ENCODE measurements at places on chromosomes 12 and 14.

GRCh38 chr14:31203414-31203742, 4.2 kb downstream of the HECTD1 start:
- H3K36me3 ChIP-seq: peaks cover 32% of the 10 kb centered on the region
- no peaks in the 10 kb centered on the region for H3K27me3 ChIP-seq
- no peak overlapping the region for H3K4me3 ChIP-seq
- no peak overlapping the region for H3K27ac ChIP-seq
- H3K4me1 ChIP-seq: peaks cover 10% of the 10 kb centered on the region
- no peak for DNase-seq

- H3K27ac ChIP-seq: peak overlapping the region; percentile 81
- H3K27me3 ChIP-seq: no peaks in the 10 kb centered on the region
- peak overlapping the region; percentile 15 for H3K4me3 ChIP-seq
- peaks cover 20% of the 10 kb centered on the region for H3K36me3 ChIP-seq
- peaks cover 11% of the 10 kb centered on the region for H3K4me1 ChIP-seq
These were observed 15.3 kb downstream of the MAP3K12 start for GRCh38 chr12:53483979-53484377.

GRCh38 chr14:81400852-81401251, 728 bp upstream of the STON2 start:
- DNase-seq: no peak
- no peaks in the 10 kb centered on the region for H3K4me1 ChIP-seq
- peak overlapping the region; percentile 100 for H3K27ac ChIP-seq
- H3K27me3 ChIP-seq: no peaks in the 10 kb centered on the region
- H3K4me3 ChIP-seq: peak overlapping the region; percentile 78
- H3K36me3 ChIP-seq: peaks cover 13% of the 10 kb centered on the region

DNA sequence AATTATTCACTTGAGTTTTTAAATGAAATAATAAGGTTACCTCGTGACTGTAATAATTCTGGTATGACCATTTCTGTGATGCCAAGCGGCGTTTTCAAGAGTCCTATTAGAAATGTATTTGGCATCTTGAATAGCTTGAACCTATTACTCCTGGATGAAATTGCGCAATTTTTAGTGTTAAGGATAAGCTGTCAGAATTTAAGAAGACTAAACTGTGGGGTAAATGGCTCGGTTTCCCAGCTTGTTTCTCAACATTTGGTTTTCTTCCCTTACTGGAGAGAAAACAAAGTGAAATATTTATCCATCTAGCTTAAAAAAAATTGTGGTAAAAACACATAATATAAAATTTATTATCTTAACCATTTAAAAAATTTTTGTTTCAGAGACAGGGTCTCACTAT, 26.8 kb downstream of the PCNX1 start:
- H3K4me3 ChIP-seq: no peak overlapping the region
- H3K36me3 ChIP-seq: peaks cover under 1% of the 10 kb centered on the region
- no peak for DNase-seq
- no peak overlapping the region for H3K27ac ChIP-seq
- peaks cover 10% of the 10 kb centered on the region for H3K4me1 ChIP-seq

GRCh38 chr12:16602412-16602811, 3.5 kb downstream of the LMO3 start:
- H3K27me3 ChIP-seq: peaks cover 81% of the 10 kb centered on the region
- H3K4me1 ChIP-seq: peaks cover 9% of the 10 kb centered on the region
- H3K27ac ChIP-seq: no peak overlapping the region
- no peak for DNase-seq

- H3K27ac ChIP-seq: no peak overlapping the region
- no peaks in the 10 kb centered on the region for H3K4me1 ChIP-seq
- no peak for DNase-seq
- peaks cover 3% of the 10 kb centered on the region for H3K27me3 ChIP-seq
- no peaks in the 10 kb centered on the region for H3K36me3 ChIP-seq
These were observed 362.1 kb upstream of the STXBP6 start for GRCh38 chr14:25411781-25412757.

GRCh38 chr12:78177298-78177697, 346.6 kb downstream of the NAV3 start:
- H3K4me3 ChIP-seq: no peak overlapping the region
- no peak overlapping the region for H3K27ac ChIP-seq
- peaks cover 11% of the 10 kb centered on the region for H3K4me1 ChIP-seq
- peaks cover 4% of the 10 kb centered on the region for H3K36me3 ChIP-seq

DNA sequence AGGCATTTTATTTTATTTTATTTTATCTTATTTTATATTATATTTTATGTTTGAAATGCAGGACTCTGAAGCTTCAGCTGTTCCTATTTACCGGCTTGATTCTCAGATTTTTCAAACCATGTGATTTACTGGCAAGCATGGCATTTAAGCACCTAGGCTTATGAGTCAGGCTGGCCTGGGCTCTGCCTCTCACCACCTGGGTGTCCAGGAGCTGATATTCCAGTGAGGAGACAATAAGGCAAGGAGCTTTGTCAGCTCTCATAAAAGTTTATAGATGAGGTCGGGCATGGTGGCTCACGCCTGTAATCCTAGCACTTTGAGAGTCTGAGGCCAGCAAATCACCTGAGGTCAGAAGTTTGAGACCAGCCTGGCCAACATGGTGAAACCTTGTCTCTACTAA, 2.1 kb downstream of the DAO start:
- no peaks in the 10 kb centered on the region for H3K36me3 ChIP-seq
- no peaks in the 10 kb centered on the region for H3K4me1 ChIP-seq
- peaks cover 3% of the 10 kb centered on the region for H3K27me3 ChIP-seq
- DNase-seq: no peak
- H3K4me3 ChIP-seq: no peak overlapping the region
- no peak overlapping the region for H3K27ac ChIP-seq

- no peaks in the 10 kb centered on the region for H3K27me3 ChIP-seq
- H3K4me3 ChIP-seq: no peak overlapping the region
- H3K27ac ChIP-seq: no peak overlapping the region
- H3K36me3 ChIP-seq: no peaks in the 10 kb centered on the region
These were observed 137.8 kb downstream of the GPHN start for GRCh38 chr14:66645716-66646115.

- peaks cover 7% of the 10 kb centered on the region for H3K27me3 ChIP-seq
- no peak overlapping the region for H3K27ac ChIP-seq
- H3K4me1 ChIP-seq: no peaks in the 10 kb centered on the region
- no peak for DNase-seq
These were observed 24.2 kb upstream of the FAM222A start for GRCh38 chr12:109689426-109689825.

DNA sequence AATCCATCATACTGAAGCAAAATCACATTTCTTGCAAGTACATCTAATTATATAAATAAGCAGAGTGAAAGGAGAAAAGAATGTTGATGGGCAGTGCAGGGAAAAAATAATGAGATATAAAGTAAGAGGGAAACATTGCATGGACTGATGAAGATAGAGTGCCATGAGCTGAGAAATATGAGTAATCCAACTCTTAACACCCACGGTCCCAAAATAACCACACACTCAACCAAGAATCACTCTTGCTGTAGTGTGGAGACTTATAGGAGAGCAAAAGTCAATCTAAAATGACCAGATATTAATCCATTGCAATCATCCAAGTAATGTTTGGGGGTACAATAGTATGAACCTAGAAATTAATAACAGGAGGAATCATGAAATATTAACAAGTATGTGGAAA, 40.2 kb downstream of the MYF5 start:
- H3K36me3 ChIP-seq: no peaks in the 10 kb centered on the region
- no peaks in the 10 kb centered on the region for H3K27me3 ChIP-seq
- DNase-seq: no peak
- H3K4me3 ChIP-seq: no peak overlapping the region

- no peak for DNase-seq
- no peaks in the 10 kb centered on the region for H3K27me3 ChIP-seq
- H3K4me1 ChIP-seq: peaks cover 11% of the 10 kb centered on the region
- no peak overlapping the region for H3K27ac ChIP-seq
These were observed 28.6 kb upstream of the CEBPE start for GRCh38 chr14:23147676-23148075.

GRCh38 chr12:26746121-26746714, 86.8 kb downstream of the ITPR2 start:
- peaks cover 26% of the 10 kb centered on the region for H3K36me3 ChIP-seq
- no peaks in the 10 kb centered on the region for H3K27me3 ChIP-seq
- peaks cover 19% of the 10 kb centered on the region for H3K4me1 ChIP-seq

GRCh38 chr12:28463396-28463795, 273.1 kb downstream of the CCDC91 start:
- H3K27me3 ChIP-seq: no peaks in the 10 kb centered on the region
- no peak for DNase-seq
- no peak overlapping the region for H3K27ac ChIP-seq

- H3K4me3 ChIP-seq: no peak overlapping the region
- H3K4me1 ChIP-seq: no peaks in the 10 kb centered on the region
- H3K36me3 ChIP-seq: no peaks in the 10 kb centered on the region
- no peaks in the 10 kb centered on the region for H3K27me3 ChIP-seq
These were observed 237.3 kb downstream of the BCL11B start for GRCh38 chr14:99034711-99035171.

DNA sequence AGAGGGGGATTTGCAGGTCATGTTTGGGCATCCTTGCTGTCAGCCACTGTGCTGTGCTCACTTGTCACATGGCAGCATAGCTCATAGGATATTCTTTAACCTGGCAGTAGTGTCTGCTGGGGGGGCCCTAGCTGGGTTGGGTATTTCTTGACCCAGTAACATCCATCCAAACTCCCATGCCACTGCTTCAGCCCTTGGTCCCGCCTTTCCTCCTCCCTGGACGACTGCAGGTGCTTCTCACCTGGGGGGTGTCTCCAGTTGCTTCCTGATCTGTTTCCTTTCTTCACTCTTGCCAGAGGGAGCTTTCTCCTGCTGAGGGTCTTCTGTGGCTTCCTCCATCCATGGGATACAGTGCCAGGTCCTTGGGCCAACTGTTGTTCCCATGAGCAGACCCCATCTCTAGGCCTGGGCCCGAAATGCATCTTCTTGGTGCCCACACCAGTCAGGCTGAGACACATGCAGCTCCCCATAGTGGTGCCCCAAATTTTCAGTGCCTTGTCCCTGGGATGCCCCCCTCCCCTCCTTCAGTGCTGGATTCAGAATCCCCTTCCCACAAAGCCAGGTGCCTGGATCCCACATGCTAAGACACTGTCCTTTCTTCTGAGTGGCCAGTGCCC, 20.5 kb downstream of the C14orf132 start:
- H3K36me3 ChIP-seq: peaks cover 12% of the 10 kb centered on the region
- peak; percentile 43 for DNase-seq
- H3K4me1 ChIP-seq: peaks cover 45% of the 10 kb centered on the region
- no peak overlapping the region for H3K27ac ChIP-seq
- H3K27me3 ChIP-seq: no peaks in the 10 kb centered on the region

- peaks cover 12% of the 10 kb centered on the region for H3K4me1 ChIP-seq
- H3K4me3 ChIP-seq: no peak overlapping the region
- peaks cover 26% of the 10 kb centered on the region for H3K36me3 ChIP-seq
- DNase-seq: no peak
- no peak overlapping the region for H3K27ac ChIP-seq
These were observed 133.7 kb downstream of the AEBP2 start for GRCh38 chr12:19572920-19573558.

GRCh38 chr14:23364164-23365035, 572 bp downstream of the EFS start:
- H3K4me1 ChIP-seq: peaks cover 29% of the 10 kb centered on the region
- peaks cover 11% of the 10 kb centered on the region for H3K27me3 ChIP-seq

DNA sequence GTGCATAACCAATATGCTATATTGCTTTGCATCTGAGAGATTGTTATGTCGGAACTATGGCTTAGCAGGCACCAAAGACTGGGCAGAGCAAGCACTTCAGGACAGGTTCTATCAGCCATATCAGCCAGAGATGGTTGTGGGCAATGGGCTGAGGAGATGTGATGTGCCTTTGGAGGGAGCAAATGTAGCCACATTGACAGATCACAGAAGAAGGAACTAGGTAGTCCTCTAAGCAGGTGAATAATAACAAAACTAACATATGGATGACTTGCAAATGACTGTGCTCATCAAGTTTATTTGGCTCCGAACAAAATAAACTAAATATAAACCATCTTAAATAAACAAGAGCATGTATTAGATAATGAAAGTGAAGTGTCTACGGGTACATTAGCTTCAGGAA, 291.7 kb downstream of the RMST start:
- no peak for DNase-seq
- H3K4me3 ChIP-seq: no peak overlapping the region
- no peaks in the 10 kb centered on the region for H3K36me3 ChIP-seq
- peaks cover 22% of the 10 kb centered on the region for H3K4me1 ChIP-seq
- no peaks in the 10 kb centered on the region for H3K27me3 ChIP-seq
- no peak overlapping the region for H3K27ac ChIP-seq

- H3K27me3 ChIP-seq: no peaks in the 10 kb centered on the region
- H3K4me1 ChIP-seq: peaks cover 14% of the 10 kb centered on the region
- H3K27ac ChIP-seq: peak overlapping the region; percentile 57
- no peak overlapping the region for H3K4me3 ChIP-seq
These were observed 3.7 kb downstream of the ANKRD13A start for GRCh38 chr12:110002676-110003515.

- H3K27me3 ChIP-seq: peaks cover 31% of the 10 kb centered on the region
- H3K36me3 ChIP-seq: peaks cover 4% of the 10 kb centered on the region
- DNase-seq: peak; percentile 78
- no peak overlapping the region for H3K4me3 ChIP-seq
- no peak overlapping the region for H3K27ac ChIP-seq
These were observed 199.7 kb downstream of the ANO2 start for GRCh38 chr12:5745251-5745888.

GRCh38 chr12:6970096-6970527, 352 bp downstream of the PHB2 start:
- peak overlapping the region; percentile 98 for H3K27ac ChIP-seq
- no peaks in the 10 kb centered on the region for H3K27me3 ChIP-seq
- peaks cover 29% of the 10 kb centered on the region for H3K36me3 ChIP-seq
- no peak for DNase-seq
- H3K4me1 ChIP-seq: peaks cover 20% of the 10 kb centered on the region

GRCh38 chr12:114286145-114286544, 119.8 kb downstream of the TBX5 start:
- H3K27ac ChIP-seq: no peak overlapping the region
- no peak for DNase-seq
- no peak overlapping the region for H3K4me3 ChIP-seq

DNA sequence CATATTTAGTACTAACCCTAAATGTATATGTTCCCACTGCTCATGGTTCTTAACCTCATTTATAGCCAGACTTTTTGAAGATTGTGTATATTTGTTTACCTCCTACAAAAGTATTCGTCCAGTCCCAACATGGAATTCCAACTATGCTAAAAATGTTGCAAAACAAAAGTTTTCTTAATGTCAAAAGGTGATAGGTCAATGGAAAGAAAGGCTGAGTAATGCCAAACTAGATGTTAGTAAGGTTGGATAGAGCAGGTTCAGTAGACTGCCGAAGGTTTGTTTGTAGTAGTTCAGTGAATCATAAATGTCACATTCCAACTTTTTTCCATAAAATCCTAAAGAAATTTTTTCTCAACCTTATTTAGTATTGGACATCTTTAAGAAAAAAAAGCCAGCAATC, 874.5 kb downstream of the FLRT2 start:
- no peaks in the 10 kb centered on the region for H3K27me3 ChIP-seq
- no peaks in the 10 kb centered on the region for H3K36me3 ChIP-seq
- DNase-seq: no peak
- H3K4me3 ChIP-seq: no peak overlapping the region

DNA sequence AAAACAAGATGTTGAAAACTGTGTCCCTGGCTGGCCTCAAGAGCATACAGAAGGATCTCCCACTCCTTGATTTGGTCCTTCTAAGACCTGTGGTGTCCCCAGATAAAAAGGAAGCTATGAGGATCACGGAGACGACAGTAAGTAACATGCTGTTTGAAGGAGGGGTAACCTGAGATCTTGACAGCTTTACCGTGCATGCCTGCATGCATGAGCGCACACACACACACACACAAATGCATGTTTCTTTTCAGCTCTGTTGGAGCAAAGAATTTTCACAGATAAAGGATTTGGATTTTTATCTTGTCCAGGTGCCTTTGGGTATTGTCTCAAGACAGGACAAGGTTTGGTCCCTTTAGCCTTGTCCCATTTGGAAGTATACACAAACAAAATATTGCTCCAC, 411.6 kb upstream of the CCDC196 start:
- no peak overlapping the region for H3K27ac ChIP-seq
- H3K36me3 ChIP-seq: no peaks in the 10 kb centered on the region
- no peak for DNase-seq
- peaks cover 30% of the 10 kb centered on the region for H3K4me1 ChIP-seq
- H3K27me3 ChIP-seq: peaks cover 10% of the 10 kb centered on the region

Measured in type B pancreatic cell (in vitro differentiated cells).